H1 (cell line): ENCODE measurements at places on chromosomes 1 and 21. TPM values are rescaled to one million over a fixed set of nuclear protein-coding genes. Genes with fewer than 3 reads are reported as not detected.

Gene TMEM200B
- 11.0 and 11.3 TPM in 2 replicates for total RNA-seq

Gene PRDX6
- 657 and 677 TPM in 2 replicates for total RNA-seq

Gene ST6GALNAC3
- total RNA-seq, result 17.2 and 19.0 TPM in 2 replicates

Gene KRTAP19-3
- total RNA-seq, result not detected in 2 replicates

Gene SLAMF7
- total RNA-seq, result not detected in 2 replicates
